CD4-positive, alpha-beta T cell treated with Interleukin-6 for 4 hours (primary cell): ENCODE measurements at places on chromosomes 12 and 14.

DNA sequence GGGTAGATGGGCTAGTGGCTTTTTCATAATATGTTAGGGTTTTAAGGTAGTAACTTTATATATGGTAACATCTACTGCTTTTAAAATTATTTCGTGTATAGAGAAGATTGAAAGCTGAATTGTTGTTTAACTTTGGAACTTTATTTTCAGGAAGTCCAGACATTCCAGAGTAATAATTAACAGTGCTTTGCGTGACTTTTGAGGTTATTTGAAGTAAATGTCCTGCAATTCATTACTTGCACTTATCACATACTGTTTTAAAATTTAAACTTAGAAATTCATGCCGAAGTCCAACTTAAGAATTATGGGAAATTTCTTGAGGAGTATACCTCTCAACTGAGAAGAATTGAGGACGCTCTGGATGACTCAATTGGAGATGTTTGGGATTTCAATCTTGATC, 3.3 kb downstream of the WASHC4 start:
- DNase-seq = no peak

- no peak for DNase-seq
Observed at GRCh38 chr12:82517027-82517426, 158.7 kb downstream of the METTL25 start.

DNA sequence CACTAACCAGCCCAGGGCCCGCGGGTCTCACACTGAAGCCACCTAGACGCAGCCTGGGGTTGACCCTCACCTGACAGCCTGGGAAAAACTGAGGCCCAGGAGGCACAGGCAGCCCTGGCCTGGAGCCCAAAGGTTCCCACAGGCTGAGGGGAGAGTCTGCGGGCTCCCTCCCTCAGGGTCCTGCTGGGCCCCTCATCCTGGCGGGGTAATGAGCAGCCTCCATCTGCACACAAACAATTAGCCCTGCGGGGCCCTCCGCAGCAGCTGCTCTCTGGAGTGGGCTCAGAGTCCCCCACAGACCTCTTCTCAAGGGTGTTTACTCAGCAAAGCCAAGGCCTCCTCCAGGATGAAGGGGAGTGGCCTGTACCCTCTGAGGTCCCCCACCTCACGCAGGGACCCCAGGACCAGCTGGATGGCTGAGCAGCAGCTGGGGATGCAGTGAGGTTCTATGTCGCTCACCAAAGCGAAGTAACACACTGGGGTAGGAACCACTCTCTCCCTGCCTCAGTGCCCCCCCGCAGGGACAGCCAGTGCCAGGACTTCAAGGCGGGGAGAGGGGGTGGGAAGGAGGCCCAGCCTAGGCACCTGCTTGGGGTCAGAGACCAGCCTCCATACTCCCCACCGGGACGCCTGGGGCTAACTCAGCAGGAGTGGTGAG, 7.3 kb downstream of the AKT1 start:
- DNase-seq = no peak

- DNase-seq = no peak
Observed at GRCh38 chr14:75091251-75091650, 21.8 kb downstream of the ZC2HC1C start.

- no peak for DNase-seq
Observed at GRCh38 chr14:53147208-53147607, 5.9 kb downstream of the DDHD1 start.

- peak; percentile 12 for DNase-seq
Observed at GRCh38 chr12:112096667-112097066, 11.9 kb downstream of the NAA25 start.

- DNase-seq = no peak
Observed at GRCh38 chr14:52780893-52781292, 10.5 kb downstream of the GNPNAT1 start.

GRCh38 chr14:68679301-68679700, 113.6 kb downstream of the ZFP36L1 start:
- DNase-seq = no peak

DNA sequence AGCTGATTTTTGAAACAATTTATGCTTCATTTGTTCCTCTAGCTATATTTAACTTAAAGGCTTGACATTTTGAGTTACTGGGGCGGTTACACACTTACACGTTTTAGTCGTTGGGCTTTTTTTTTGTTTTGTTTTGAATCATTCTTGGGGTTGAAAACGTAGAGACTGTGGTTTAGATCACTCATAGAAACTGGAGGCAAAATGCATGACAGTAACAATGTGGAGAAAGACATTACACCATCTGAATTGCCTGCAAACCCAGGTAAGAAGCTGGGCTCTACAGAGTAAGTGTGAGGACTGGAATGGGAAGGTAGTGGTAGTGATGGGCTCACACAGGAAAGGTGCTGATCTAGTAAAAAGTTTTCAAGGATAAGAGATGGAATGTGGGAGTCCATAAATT, at the start of gene CLEC2D:
Gene CLEC2D (plus strand): TSS at position 180 of the 400 bp plus-strand sequence. CDS start 22 bp downstream, at position 202.
- DNase-seq = peak; percentile 51

DNA sequence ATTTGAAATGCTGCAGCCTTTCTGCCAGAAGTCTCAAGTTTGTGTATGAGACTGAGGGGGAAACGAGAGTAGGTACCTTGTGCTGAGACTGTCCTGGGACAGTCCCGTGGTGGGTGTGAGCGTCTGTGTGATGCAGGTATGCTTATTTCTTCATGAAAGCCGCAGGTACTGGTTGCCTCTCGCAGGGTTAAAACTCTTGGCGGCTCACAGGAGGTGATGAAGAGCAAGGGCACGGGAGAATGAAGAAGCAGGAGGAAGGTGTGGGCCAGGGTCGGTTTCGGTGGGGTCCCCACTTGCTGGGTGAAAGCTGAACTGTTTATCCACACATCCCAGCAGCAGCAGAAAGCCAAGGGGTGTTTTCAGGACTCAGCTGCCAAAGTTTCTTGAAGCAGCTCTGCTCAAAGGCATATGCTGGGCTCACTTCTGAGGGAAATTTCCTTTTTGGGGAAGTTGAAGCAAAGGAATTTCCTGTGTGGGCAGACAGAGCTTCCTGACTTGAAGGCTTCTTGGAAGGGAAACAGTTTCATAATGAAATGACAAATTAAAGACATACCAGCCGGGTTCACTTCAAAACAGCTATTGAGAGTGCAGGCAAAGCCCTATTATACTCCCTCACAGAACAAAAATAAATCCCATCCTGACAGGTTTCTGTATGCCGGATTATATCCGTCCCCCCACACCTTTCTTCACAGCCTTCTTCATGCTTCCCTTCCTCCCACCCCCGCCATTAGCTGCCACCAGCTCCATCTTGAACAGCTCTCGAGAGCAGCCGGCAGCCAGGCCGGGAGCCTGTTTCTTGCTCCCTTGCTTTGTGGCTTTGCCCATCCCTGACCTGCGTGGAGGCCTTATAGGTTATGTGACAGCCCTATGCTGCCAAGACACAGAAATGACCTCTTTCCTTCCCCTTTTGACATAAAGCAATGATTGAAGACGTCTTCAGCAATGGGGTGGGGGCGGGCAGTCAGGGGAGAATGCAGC, 116.6 kb downstream of the ETV6 start:
- DNase-seq = peak; percentile 51

- DNase-seq = no peak
Observed at GRCh38 chr12:128381541-128381940, 114.6 kb downstream of the TMEM132C start.

DNA sequence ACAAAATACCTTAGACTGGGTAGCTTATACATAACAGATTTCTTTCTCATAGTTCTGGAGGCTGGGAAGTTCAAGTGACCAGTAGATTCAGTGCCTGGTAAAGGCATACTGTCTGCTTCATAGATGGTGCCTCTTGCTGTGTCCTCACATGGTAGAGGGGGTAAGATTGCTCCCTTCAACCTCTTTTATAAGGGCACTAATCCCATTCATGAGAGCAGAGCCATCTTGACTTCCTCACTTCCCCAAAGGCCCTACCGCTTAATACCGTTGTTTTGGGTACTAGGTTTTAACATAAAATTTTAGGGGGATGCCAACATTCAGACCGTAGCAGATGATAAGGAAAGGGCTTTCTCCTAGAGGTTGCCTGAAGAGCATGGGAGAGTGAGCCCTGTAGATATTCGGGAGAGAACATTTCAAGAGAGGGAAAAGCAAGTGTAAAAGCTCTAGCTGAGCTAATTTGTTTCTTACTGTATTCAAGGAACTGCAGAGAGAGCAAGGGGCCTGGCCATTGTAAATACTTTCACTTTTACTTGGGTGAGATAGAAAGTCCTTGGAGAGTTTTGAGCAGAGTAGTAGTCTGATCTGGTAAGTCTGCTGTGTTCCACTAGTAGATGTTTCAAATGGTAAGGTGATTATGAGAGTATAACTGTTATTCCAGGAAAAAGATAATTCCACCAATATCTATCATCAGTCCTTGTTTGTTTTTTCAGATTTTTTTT, 27.3 kb downstream of the FRS2 start:
- DNase-seq = peak; percentile 3

- DNase-seq = no peak
Observed at GRCh38 chr14:71525663-71526221, 406.5 kb upstream of the RGS6 start.

GRCh38 chr12:69874606-69875005, 49.6 kb downstream of the MYRFL start:
- DNase-seq = no peak

GRCh38 chr14:49036266-49036665, 549.9 kb downstream of the RPS29 start:
- no peak for DNase-seq

DNA sequence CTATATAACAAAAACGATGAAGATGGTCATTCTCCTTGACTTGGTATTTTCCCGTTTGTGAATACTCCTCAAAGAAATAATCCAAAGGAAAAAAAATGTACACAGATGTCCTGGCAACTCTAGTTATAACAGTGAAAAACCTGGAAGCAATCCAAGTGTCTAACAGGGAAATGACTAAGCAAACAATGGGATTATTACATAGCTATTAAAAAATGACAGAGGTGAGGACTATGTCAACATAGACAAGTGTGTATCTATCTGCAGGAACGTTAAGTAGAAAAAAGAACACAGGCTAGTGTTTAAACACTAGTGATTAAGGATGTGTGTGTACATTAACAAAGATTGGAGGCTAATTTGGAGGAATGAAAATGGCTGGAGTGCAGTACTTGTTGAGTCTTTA, 5.9 kb upstream of the APOLD1 start:
- no peak for DNase-seq

GRCh38 chr12:68207276-68207675, 18.3 kb downstream of the IL26 start:
- no peak for DNase-seq

DNA sequence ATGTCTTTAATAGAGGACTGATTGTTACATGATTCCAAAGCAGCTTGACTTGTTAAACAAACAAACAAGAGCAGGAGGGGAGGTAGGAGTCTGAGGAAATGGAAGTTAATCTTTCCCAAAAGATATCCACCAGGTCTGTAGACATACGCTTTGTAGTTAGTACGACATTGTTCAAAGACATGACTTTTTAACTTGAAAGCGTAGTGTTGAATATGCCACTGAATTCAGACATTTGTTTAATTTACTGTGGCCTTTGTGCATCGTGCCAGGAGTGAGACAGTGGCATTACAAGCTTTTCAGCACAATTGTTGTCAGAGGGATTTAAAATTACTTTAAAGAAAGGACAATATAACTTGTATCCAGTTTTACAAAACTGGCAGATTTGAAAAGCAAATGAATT, 53.0 kb downstream of the SAV1 start:
- DNase-seq = no peak

DNA sequence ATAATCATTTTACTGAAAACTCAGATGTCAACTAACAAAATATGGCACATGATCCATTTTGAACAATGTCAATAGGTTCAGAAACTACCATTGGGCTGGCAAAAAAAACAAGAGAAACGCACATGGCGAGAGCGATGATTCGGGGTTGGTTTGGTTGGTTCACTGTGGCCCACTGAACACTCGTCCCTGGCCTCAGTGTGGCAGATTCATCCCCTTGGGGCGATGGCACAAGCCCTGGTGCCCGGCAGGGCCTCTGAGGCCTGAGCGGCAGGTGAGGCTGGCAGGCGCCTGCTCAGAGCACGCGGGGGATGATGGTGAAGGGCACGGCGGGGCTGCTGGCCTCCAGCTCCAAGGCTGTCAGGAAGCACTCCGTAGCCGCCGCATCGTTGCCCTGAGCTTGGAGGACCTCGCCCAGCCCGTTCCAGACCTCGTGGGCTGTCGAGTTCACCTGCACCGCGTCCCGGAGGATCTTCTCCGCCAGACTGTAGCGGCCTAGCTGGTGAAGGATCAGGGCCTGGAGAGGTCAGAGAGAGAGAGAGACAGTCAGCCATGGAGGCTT, 144.3 kb downstream of the CALM1 start:
- no peak for DNase-seq

DNA sequence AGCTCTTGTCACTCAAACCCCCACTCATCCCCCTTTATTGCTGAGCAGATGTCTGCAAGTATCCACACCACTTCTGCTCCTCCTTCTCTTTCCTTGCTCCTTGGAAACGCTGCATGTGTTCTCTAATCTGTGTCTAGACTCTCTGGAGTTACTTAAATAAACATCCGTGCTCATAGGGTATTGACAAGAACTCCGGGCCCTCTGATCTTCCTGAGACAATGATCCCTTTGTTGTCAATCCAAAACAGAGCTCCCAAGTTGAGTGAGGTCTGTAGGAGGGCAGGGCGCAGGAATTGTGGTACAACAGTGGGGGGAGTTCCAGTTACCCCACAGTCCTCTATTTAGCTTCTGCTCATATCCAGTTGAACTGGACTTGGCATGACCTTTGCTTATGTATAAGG, 489.0 kb downstream of the SNAPC1 start:
- DNase-seq = no peak

DNA sequence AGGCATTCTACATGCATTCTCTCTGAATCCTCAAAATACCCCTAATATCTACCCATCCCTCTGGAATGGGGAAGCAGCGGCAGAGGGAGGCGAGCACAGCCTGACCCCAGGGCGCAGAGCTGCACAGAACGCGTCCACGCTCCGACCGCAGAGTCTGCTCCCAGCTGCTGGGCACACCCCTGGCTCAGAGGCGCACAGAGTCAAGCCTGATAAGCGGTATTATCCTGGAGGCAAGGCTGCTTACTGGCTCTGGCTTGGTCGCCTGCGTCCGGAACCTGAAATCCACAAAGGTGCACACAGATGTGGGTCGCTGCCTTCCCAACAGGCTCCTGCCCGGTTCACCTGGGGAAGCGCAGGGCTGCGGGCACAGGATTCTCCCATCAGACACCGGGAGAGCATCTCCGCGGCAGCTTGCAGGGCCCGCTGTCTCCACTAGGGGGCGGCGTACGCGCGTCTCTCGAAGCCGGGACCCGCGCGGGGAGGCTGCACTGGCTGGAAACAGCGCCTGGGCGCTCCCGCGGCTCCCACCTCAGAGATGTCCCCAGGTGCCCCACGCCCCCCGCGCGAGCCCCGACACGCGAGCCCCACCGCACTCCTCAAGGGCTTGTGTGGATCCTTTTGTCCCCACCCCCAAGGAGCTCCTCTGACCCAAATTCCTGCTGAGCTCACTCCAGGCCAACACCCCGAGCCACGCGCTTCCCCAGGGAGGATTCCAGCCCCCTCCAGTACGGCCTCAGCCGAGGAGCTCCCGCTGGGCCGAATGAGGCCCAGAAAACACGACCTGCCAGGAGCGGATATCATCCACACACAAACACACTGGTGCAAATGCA, 120.1 kb upstream of the FZD10 start:
- peak; percentile 49 for DNase-seq
